ENCODE measurements at places on chromosomes 7 and 10.

DNA sequence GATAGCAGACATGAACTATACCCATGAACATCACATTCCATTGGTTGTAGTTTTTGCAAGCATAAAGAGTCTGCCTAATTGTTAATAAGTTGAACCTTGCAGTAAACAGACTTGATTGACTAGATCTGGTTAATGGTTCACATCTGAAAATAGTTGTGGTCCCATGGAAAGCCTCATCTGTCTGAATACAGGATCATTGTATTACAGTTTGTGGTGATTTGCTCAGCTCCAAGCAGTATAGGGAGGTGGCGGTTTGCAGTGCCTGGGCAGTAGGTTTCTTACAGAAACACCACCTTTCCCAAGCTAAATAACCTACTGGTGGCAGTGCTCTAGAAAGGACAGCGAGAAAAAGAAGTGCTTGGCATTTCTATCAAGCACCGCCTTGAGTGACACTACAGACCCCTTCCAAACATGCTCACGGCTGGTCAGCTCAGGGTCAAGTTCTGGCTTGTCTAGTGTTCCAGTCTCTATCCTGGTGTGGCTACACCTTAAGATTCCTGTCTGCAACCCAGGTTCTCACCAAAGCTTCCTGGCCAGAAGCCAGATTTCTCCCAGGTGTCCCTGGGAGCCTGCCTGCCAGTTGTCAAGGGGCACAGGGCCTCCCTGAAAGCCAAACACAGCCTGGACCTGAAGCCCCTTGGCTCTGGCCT, 119.9 kb downstream of the FANK1 start:
- no peak for DNase-seq

GRCh38 chr10:133559216-133559615, 6.2 kb downstream of the SYCE1 start:
- DNase-seq = no peak

DNA sequence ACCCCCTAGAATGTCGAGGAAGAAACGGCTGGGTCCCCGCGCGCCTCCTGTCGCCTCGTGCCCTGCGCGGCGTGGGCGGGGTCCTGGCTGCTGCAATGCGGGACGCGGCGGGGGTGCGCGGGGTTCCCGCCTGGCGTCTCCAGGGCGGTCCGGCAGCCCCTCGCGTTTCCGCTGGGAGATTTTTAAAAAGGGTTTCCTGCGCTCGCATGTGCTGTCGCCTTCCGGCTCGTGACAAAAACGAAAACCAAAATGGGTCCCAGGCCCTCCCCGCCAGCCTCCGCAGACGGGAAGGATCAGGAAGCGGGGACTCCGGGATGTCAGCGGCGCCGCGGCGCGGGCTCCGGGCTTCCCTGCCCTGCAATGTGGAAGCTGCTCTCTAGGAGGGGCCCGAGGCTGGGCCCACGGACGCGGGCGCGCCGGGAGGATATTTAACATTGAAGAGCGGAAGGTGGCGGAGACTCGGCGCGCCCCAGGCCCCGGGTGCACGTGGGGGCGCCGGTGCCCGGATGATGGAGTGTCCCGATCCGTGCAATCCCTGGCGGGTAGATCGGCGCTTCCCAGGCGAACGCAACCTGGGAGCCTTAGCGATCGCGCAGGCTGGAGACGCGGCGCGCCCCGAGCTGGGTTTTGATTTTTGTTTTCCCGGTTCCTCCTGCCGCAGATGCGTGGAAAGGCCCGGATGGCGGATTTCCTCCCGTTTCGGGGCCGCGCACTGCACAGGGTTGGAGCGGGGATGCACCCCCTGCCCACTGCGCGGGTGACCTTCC, 1.0 kb downstream of the PFKP start:
- peak; percentile 84 for DNase-seq

- DNase-seq = no peak
Observed at GRCh38 chr7:1054861-1055450, 10.6 kb downstream of the GPR146 start.

DNA sequence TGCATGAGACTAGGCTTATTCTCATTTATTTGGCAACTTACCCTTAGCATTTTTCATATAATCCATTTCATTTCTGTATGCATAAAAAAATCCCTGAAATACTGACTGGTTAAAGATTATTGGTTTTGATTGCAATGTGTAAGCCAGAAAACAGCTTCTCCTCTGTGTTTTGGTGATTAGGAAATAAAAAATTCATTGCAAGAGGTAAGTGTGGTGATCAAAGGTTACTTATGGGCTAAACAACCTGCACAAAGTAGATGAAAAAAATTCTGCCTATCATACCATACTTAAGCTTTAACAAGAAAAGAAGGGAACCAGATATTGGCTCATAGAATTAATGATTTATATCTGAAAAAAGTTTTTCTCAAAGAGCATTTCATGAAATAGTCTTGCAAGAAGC, 64.0 kb upstream of the TMEM168 start:
- DNase-seq = no peak

GRCh38 chr7:26588511-26588910, 275.9 kb downstream of the SKAP2 start:
- DNase-seq = no peak

DNA sequence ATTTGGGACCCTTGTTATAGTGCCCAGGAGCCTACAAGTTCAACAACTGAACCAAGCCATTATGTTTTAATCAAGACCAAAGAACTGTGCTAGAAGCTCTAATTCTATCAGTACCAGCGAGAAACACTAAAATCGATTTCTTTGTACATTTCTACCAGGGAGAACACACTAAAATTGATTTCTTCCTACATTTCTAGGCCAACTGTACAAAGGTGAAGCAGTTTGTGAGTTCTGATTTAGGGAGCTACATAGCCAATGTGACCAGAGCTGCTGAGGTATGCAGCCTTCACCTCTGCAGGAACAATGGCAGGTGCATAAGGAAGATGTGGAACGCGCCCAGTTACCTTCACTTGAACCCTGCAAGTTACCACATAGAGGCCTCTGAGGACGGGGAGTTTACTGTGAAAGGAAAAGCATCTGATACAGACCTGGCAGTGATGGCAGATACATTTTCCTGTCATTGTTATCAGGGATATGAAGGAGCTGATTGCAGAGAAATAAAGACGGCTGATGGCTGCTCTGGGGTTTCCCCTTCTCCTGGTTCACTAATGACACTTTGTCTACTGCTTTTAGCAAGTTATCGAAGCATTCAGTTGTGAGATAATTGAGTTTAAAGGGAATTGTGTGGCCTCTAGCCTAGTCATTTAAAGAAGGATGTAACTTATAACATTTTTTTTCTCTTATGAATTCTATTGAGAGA, 31.7 kb downstream of the HYAL4 start:
- DNase-seq = no peak
